Smooth muscle cell of the brain vasculature (primary cell): ENCODE measurements at places on chromosomes 6 and 20.

DNA sequence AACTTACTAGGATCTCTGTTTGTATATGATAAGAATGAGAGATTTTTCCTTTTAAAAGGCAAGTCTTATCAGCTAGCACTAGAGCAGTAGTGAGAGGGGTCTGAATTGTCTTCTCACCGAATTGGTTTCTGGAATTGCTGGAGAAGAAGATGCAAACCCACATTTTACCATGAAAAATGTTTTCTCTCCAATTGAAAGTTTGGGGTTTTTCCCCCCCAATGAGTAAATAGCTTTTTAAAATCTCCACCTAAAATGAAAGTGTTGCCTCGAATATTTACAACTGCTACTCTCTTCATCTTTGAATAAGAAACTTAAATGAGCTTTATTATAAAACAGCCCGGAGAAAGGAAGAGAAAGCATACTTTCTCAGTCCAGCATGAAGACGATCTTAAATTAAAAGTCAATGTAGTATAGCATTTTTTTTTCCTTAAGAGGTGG lies 1.8 kb downstream of the TCF21 start:
- DNase-seq = no peak

GRCh38 chr20:61287583-61288275 lies 35.7 kb downstream of the CDH4 start:
- no peak for DNase-seq

DNA sequence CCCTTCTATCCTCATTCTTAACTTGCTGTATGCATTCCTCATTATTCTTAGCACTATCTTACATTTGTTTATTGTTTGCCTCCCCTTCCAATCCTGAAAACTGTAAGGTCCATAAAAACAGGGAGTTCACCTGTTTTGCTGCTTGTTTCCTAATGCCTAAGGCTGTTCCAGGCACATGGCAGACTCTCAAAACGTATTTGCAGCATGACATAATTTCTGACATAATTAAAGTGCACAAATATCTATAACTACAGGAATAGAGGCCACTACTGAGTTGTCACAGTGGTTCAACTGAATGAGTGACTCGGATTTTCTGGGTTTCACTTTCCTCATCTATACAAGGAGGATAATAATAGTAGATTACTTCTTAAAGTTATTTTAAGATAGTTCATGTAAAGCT lies 83.0 kb downstream of the HFE start:
- DNase-seq = no peak

- DNase-seq = no peak
Observed at GRCh38 chr6:155112757-155113156, 117.6 kb downstream of the TIAM2 start.

- no peak for DNase-seq
Observed at GRCh38 chr6:128712898-128713297, 170.0 kb upstream of the LAMA2 start.

DNA sequence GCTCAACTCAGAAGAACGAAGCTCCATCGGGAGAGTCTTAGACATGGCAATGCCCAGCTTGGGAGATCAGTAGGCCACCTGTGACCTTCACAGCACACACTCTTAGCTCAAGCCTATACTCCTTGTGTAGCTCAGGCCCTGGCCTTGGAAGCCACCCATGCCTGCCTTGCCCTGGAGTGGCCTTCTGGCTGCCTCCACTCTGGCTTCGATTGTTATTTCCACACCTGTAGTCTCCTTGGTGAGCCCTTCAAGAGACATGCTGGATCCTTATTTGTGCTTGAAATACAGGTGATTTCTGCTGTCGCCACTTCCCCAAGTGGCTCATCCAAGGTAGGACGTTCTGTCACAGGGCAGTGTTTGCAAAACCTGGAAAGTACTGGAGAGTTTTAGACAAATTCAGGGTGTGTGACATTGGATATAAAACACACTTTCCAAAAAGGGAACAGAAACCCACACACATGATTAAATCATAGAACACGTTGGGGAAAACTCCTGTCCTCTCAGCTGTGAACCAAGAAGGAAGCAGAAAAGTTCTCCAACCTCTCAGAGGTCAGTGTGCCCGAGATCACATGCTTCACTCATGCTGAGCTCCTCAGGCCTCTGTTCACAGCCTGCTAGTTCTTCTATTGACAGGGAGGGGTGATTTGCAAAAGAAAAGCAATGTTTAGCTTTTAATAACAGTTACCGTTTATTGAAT lies 391.8 kb downstream of the CDC5L start:
- DNase-seq = no peak

GRCh38 chr6:168080393-168081077 lies 1.5 kb upstream of the FRMD1 start:
- DNase-seq = no peak

- DNase-seq = no peak
Observed at GRCh38 chr6:9711365-9711764, 703.5 kb downstream of the TFAP2A start.

GRCh38 chr6:156280065-156280464 lies 497.1 kb upstream of the ARID1B start:
- DNase-seq = no peak
